Stimulated activated CD8-positive, alpha-beta memory T cell treated with anti-CD3 and anti-CD28 coated beads, Interleukin-4, amount 100 ng/mL, for 1 hour (primary cell): ENCODE measurements at places on chromosomes 13 and 19.
A peak's percentile ranks its signal among the peaks of the same experiment; 100 is the strongest.

DNA sequence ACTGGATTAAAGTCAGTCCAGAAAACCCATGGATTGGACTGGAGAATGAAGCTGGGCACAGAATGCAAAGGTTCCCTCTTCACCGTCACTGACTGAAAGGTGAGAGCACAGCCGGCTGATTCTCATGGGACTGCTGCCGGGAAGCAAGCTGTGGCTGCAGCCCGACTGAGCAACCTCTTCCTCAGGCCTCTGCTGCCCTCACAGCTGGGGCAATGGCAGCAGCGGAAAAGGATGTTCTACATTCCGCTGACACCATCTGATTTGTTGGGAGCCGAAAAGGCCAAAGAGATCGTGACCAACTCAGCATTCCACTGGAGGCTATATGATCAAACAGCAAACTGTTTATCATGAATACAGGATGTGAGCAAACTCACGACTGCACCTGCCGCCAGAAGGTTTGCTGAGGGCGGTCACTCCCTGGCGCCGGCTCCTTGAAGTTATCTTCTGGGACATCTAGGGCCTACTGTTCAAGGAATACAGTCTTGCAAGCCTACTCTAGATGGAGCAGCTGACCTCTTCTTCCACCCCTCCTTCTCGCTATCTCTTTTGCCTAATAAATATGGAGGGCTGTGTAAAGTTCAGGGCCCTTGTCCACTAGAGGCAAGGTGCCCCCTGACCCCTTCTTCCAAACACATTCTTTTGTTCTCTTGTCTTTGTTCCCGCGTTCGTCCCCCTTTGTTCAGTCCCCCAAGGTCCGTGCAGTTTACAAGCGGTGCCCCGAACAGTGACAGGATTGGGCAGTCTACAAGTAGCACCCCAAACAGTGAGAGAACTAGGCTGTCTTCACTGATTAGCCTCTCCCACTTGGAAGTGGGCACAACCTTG is 19.6 kb upstream of the SIGLEC6 start:
- no peak for DNase-seq

DNA sequence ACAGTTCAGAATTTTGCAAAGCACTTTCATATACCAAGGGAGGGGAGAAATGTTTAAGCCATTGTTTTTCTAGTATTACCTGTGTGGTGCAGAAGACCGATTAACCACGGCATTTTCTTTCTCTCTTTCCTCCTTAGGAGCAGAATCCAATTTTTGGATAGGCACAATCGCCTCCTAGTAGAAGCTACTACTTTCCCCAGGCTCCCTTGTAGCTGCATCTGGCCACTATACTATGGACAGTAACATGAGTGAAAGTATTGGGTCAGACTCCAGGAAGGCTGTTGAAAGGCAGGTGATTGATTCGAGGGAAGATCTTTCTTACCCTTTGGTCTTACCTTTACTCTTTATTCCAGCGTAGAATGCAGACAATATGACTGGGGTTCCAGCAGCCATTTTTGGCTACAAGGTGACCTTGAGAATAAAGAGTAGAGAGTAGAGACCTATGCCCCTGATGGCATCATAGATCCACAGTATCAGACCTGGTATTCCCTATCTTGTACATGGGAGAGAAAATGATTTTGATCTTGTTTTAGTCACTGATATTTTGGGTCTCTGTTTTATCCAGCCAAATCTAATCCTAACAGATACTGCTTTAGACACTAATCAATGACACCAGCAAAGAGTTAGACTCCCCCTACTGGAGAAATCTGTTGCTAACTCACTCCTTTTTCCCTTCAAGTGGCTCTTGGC is 77.0 kb downstream of the LRRC63 start:
- no peak for DNase-seq

DNA sequence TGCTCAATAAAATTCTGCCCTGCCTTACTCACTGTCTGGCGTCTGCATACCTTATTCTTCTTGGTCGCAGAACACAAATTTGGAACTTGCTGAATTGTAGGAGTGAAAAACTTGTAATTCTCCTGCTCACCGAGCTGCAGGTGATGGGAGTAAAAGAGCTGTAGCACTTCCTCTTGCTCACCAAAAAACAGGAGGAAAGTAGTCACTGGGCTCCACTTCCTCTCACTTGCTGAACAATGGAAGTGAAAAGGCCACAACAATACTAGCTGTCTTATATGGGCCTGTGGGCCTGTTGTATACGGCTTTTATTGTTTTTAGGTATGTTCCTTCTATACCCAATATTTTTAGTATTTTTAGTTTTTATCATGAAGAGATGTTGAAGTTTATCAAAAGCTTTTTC is 978.7 kb downstream of the SLITRK5 start:
- DNase-seq: no peak

- no peak for DNase-seq
Measured at GRCh38 chr13:79660361-79660760, 179.4 kb downstream of the NDFIP2 start.

DNA sequence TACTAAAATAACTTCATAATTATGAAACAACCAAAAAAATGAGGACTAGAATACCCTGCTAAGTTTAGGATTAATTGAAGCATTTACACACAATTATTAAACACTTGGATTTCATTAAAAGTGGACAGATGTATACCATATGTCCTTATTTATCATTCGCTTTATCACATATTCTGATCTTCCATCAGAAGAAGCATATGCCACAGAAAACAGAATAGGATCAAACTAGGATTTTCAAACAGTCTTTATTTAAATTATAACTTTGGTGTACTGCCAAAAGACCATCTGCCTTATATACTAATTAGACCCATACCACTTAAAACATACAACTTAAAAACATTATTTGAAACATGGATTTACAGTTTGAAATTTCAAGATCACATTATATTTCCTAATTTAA is 727.1 kb upstream of the KLHL1 start:
- DNase-seq: no peak

- no peak for DNase-seq
Measured at GRCh38 chr19:30930941-30931706, 418.1 kb downstream of the TSHZ3 start.

DNA sequence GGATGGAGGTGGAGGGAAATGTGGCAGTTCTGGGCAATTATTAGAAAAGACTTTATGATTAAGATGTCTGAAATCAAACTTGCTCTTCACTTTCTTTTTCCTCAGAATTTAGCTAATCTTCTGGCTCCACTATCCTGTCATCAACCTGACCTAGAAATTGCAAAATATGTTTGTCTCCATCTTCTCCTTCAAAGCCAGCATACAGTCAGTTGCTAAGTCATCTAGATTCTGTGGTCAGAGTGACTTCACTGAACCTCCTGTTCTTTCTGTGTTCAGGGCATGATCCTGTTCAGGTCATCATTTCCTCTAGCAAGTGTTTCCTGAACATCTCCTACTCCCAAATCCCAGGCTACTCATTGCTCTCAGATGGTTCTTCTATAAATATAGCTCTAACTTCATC is 10.8 kb upstream of the CCNA1 start:
- DNase-seq: no peak

DNA sequence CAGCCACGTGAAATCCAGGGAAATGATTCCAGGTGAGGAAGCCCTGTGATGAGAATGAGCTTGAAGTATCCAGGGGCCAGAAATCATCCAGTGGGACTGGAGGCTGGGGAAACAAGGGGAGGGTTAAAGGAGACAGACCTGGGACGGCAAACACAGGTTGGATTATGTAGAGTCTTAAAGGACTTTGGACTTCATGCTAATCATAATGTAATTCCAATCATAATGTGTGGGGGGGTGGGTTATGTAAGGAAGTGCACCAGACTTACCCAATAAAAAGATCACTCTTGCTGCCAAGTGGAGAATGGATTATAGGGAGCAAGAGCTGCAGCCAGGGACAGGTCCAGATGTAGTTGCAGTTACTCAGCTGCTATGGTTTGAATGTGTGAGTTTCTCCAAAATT is 16.1 kb upstream of the CYSLTR2 start:
- DNase-seq: no peak

DNA sequence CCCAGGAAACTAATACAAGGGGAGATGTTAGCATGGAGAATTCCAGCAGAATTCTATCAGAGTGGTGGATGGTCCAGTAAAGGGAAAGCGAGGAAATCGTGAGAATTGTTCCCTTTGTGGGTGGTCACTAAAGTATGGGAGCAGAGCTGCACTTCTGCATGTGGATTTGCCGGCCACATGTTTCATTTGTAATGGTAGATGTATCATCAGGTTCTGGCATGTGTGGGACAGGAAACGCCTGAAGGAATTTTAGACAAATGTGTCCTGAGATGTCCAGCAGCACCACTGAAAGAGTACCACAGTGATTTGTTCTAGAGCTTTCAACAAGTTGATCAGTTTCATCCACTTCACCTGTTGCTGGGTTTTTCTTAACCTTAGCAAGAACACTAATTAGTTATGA is 308.4 kb downstream of the SHISA2 start:
- DNase-seq: no peak

- no peak for DNase-seq
Measured at GRCh38 chr19:20269461-20269860, 102.4 kb downstream of the ZNF486 start.

- no peak for DNase-seq
Measured at GRCh38 chr13:100913143-100913542, 238.5 kb upstream of the TMTC4 start.

GRCh38 chr13:49635599-49636433 is 7.5 kb downstream of the ARL11 start:
- peak; percentile 8 for DNase-seq

DNA sequence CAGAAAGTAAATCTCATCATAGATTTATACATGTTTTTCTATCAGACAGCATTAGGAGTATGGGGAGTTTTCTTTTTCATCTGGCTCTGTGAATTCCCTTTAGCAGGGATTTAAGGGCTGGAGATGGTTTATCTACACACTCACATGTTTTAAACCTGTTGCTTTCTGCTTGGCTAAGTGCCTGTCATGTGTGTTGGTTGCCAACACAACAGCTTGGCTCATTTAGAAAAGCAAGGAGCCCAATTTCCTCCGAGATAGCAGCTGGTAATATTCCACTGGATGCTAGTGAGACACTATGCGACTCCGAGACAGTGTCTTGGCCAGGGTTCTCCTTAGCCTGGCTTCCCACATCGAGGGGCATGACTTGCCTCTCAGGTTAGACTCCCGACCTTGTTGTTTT is 83.3 kb downstream of the KLF5 start:
- no peak for DNase-seq

DNA sequence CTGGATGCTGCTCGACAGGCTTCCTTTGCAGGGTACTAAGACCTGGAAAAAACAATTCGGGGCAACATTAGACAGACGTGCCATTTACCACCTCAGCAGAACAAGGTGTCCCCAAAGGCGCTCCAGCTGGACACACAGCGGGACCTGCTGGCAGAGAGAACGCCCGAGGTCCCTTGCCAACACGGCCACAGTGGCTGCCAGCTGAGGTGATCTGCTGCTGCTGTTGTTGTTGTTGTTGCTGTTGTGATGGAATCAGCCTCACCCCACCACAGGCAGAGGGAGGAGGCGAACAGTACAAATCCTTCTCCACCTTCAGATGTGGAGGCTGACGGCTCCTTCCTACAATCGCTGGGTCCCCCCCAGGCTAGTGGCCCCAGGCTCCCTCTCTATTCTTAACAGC is 25.2 kb downstream of the ANKRD27 start:
- DNase-seq: no peak

- DNase-seq: no peak
Measured at GRCh38 chr13:49454388-49455006, 10.4 kb downstream of the SETDB2 start.

- no peak for DNase-seq
Measured at GRCh38 chr13:44470638-44471562, 97.3 kb downstream of the SERP2 start.

DNA sequence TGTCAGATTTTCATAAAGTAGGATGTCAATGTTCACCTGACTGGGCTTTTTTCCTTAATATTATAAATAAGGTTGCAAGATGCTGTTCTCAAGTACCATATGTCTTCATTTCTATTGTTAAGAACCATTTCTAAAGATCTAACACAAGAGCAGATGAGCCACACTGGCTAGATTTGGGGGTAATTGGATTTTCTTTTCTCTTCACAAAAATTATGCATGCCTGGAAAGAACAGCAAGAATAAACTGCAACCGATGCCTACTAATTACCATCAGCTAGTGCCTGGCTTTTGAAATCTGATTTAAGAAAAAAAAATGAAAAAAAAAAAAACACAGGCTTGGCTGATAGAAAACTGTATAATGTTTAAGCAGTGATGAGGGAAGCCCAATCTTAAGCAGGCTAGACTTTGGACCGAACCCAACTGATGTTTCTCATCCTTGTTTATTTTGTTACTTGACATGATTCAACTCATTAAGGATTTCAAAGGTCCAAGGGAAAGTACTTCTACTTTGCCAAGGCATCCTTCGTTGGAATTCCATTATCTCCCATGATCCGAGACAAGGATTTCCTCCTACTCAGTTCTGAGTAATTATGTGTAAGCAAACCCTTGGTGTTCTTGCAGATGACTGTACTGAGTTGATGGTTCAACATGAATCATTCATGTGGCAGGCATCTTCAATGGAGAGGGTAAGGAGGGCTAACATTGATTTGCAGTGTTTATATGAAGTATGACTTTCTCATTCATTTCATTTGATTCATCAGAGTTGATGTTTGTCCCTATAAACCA is 300.5 kb downstream of the SPRY2 start:
- DNase-seq: no peak

DNA sequence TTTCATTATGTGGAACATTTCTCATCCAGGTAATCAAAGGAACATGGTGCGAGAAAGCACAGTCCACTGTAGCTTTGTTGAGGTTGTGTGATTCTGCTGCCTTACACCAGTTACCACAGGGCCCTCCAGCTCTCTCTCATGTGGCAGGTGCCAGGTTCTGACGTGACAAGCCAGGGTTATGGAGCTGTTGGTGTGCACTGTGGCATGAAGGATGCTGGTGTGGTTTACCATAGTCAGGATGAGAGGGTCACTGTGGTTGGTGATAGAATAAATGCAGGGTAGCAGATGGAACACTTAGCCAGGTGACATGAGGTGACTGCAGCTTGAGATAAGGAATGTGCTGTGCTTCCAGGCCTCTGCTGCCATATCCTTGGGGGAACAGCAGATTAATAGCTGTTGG is 7.4 kb downstream of the ZNF223 start:
- no peak for DNase-seq

DNA sequence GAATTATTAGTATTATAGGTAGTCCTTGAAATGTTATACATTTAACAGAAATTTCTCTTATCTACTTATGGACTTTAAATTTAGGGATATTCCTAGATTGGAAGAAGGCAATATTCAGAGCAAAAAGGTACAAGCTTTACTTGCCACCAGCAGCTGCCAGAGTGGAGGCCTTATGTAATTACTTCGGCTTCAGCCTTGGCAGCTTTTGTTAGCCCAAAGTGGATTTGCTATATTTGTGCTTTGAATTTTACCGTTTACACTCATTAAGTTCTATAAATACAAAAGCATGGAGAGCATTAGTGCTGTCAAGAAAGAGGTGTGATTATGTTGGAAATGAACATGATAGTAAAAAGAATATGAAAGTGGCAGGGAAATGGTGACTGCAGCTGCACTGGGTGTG is 319.9 kb downstream of the ATP8A2 start:
- no peak for DNase-seq

GRCh38 chr13:77599351-77599750 is 63.8 kb downstream of the SCEL start:
- no peak for DNase-seq

DNA sequence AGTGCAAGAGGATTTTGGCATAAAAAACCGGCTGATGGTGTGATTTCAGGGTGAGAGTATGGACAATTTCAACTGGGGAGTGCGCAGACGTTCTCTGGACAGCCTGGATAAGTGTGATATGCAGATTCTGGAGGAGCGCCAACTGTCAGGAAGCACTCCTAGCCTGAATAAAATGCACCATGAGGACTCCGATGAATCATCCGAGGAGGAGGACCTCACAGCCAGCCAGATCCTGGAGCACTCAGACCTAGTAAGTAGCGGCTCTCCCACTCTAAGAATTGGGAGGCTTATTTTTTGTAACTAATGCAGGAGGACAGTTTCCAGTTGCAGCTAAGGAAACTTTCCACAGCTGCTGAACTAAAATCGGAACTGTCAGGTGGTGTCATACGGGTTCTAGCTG is 53.6 kb downstream of the ZAR1L start:
- no peak for DNase-seq
